ENCODE measurements at places on chromosomes 4 and X. TPM values are rescaled to one million over a fixed set of nuclear protein-coding genes. Genes with fewer than 3 reads are reported as not detected.
A peak's percentile ranks its signal among the peaks of the same experiment; 100 is the strongest.

DNA sequence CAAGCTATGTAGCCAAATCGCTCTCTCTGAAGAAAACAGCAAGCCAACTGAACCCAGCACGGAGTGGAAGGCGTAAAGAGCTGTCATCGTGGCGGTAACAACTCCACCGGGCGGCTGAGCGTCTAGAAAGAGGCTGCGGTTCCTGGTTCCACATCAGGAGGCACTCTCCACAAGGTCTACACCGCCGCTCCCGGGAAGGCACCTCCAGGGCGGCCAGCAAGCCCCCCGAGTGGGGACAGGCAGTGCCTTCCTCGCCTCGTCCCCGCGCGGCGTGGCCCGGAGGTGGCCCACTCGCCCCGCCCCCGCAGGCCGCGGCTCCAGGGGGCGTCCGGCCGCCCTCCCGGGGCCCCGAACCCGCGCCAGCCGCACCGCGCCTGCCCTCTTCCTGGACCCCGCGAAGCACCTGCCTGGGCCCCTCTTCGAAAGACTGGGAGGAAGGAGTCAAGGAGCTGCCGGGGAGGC lies 755 bp downstream of the KLHL8 start:
- DNase-seq = peak; percentile 19

DNA sequence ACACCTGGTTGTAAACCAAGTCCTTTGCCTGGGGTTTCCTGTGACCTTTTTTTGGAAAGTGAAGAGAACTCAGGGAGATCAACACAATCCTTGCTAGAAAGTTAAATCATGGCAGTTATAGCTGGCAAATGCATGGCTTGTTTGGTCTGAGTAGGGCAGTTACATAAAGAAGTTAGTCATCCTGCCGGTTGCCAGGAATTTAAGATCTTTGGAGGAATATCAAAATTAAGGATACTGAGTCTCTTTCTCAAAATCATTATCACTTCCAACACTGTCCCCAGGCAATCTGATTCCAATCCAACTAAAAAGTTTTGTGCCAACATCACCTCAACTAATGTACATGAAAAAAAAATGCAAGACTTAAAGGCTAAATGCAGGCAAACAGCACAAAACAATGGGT lies 40.3 kb downstream of the C4orf54 start:
- DNase-seq = no peak

The ASB11 gene
- 0.17 TPM for total RNA-seq

GRCh38 chr4:112515198-112516065 lies 548 bp downstream of the NEUROG2 start:
- DNase-seq = no peak

- no peak for DNase-seq
These were observed 7.0 kb upstream of the TLR3 start for GRCh38 chr4:186061921-186062320.

The MAGEA1 gene
- total RNA-seq = not detected

The SLC9B1 gene
- 0.52 TPM for total RNA-seq

DNA sequence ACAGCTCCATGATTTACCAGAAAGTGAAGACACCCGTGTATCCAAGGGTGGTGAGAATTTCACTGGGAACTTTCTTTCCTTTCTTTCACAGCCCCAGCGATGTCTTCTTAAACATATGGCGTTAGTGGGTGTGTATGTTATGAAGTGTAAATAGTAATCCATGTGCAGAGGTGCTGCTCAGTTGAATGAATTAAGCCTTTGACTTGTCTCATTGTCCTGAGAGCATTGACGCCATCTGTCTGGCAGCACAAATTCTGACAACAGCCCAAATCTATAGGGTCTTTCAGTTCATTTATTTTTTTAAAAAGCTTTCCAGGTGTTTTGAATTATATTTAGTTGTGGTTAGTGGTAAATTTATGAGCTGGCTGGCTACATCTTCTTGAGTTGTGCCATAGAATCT lies 69.4 kb downstream of the CLCN5 start:
- DNase-seq = no peak

DNA sequence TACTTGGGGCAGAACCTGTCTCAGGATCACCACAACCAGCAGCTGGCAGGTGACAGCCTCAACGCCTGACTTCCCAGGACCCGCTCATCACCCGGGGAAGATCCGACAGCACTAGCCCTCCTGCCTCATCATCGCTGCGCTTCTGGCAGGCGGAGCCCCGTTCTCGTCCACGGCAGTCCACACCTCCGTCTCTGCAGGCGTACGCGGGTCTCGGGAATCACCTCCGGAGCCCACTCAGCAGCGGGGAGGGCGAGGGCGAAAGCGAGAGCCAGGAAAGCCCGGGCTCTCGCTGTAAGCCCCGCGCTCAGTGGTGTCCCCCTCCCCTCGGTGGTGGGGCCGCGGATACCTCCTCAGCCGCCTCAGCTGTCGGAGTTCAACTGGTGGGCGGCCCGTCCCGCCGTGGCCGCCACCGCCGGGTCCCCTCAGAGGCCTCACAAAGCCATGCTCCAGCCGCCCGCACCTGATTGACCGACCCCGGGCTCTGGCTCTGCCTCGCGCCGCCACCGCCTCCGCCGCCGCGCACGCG lies 518 bp upstream of the CNKSR2 start:
- no peak for DNase-seq

The PF4V1 gene
- not detected for total RNA-seq

The ARHGEF6 gene
- total RNA-seq = 11.9 TPM

DNA sequence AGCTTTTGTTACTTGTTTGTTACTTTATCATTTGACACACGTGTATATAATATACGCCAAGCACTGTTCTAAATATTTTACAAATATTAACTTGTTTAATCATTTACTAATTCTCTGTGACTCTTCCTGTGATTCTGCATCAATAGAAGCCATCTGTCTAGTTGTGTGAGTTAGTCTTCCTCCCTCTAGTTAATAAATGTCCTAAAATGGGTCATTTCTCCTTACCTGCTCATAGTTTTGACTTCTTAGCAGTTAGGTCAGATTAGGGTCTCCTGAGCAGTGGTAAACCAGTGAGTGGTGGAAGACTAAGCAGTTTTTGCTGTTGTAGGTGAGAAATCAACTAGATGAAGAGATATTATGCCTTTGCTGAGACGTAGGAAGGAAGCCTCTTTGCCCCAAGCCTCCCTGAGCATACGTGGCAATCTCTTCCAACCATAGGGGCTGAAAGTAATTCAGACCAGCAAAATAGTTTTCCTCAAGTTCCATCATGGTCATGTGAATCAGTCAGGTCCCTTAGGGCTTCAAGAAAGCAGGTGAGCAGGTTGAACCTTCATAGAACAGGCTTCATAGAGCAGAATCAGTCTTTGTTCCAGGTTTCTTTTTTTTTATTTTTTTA lies 38.7 kb upstream of the THOC2 start:
- no peak for DNase-seq

The RGN gene
- 4.1 TPM for total RNA-seq

GRCh38 chr4:148067301-148067916 lies 335.5 kb downstream of the ARHGAP10 start:
- peak; percentile 57 for DNase-seq

- DNase-seq = no peak
These were observed 4.6 kb upstream of the CD99L2 start for GRCh38 chrX:150903110-150903508.

The TRIM75 gene
- total RNA-seq = not detected

- peak; percentile 58 for DNase-seq
These were observed at the start of gene GPR173 for GRCh38 chrX:53048169-53049126. TSS of gene GPR173 (plus strand) at chrX:53048789. CDS start at chrX:53076622, 27,833 bp downstream.

GRCh38 chr4:626201-627091 lies 1.1 kb downstream of the PDE6B start:
- no peak for DNase-seq

- no peak for DNase-seq
These were observed 117.7 kb upstream of the PRPS2 start for GRCh38 chrX:12673487-12673886.

GRCh38 chr4:18111081-18111480 lies 89.5 kb upstream of the LCORL start:
- no peak for DNase-seq

The CXorf65 gene
- total RNA-seq = not detected

- no peak for DNase-seq
These were observed 2.1 kb upstream of the NSG1 start for GRCh38 chr4:4384837-4385236.

- DNase-seq = no peak
These were observed 161.0 kb upstream of the FGF13 start for GRCh38 chrX:138872537-138872936.

DNA sequence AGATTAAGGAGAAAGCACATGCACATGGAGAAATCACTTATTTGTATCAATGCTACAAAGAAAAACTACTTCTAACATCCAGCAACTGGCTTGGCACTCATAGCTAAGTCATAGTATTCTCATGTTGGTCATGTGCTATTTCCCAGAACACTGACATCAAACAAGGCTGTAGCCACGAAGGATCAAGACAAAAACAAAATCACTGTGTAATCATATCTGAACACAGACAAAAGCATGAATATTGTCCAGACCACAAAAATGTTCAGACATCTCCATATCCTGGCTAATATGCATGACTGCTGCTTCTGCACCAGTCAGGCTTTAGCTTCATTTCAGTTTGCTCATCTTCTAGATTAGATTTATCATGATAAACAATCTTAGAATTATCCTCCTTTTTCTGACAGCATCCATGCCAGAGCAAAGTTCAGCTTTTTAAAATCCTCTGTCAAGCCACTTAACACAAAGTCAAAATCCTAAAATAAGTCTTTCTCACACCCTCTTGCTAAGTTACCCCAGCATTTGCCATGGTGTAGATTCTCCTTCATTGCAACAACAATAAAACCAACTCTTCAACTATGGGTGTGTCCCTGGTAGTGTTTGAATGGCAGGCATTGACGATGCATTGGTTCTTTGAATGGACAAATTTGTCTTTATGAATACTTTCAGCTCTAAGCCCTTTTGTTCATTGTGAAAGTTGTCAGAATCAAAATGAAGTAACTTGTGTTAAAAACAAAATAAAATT lies 39.1 kb upstream of the NPFFR2 start:
- no peak for DNase-seq

DNA sequence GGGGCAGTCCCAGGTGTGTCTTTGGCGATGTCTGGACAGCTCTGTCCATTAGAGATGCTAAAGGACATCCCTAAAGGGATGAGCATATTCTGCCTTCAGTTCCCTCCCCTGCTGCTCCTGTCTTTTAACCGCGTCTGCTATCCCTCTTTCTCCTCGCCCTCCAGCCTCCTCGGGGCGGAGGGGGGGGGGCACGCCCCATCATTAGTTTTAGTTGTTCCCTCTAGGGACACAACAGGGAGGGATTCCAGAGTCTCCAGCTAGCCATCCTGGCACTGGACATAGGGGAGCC lies 1.1 kb downstream of the MSL3 start:
- no peak for DNase-seq

- no peak for DNase-seq
These were observed 7.8 kb downstream of the GATB start for GRCh38 chr4:151753056-151753455.

DNA sequence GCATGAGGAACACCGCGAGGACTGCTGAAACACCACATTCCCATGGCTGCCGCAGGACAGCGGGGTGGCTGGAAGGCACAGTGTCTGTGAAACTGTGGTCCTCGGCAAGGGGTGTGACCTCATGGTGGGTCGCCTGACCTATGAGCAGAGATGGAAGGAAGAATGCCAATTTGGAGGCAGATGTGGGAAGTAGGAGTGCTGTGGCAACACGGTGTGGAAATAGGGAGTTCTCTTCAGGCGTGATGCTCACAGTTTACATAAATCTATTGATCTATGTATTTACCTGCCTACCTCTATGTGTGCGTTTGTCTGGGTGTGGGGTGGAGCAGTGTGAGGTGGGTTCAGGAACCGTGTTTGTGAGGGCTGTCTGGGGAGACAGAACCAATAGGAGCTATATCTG lies 62.3 kb upstream of the LSM6 start:
- DNase-seq = no peak

DNA sequence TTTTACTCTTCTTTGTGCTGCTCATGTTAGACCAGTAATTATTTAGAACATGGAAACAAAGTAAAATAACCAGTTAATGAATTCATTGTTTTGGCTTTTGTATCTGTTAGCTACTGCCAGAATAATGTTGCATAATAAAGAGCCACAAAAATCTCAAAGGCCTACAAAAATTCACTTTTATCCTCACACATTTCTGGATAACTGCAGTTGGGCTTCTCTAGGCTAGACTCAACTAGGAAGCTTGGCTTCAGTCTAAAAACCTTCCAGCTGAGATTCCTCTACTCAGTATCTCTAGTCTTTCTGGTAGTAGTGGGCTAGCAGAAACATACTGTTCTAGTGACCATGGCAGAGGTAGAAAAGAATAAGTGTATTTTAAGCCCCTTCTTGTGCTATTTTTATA lies 73.0 kb downstream of the FAT4 start:
- DNase-seq = no peak

GRCh38 chr4:161555689-161556660 lies 607.8 kb downstream of the FSTL5 start:
- no peak for DNase-seq

DNA sequence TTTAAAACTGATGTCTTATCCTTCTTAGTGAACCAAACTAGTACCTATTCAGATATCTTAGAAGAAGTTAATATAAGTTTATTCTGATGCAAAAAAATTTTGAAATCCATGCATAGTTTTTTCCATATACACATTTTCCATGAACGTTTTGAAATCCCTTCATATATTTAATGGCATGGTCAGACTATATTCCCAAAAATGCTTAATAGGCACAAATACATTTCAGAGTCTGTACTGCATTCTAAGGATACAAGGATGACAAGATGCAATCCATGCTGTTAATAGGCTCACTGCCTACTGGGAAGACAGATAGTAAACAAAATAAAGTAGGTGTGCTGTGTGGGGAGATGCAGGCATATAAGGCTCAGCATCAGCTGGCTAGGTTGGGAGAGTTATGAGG lies 33.2 kb downstream of the PROM1 start:
- no peak for DNase-seq

The CD38 gene
- 38.4 TPM for total RNA-seq

The SLIT2 gene
- total RNA-seq = 66.2 TPM

The NPY1R gene
- total RNA-seq = 1.8 TPM

The TRMT2B gene
- total RNA-seq = 19.5 TPM

DNA sequence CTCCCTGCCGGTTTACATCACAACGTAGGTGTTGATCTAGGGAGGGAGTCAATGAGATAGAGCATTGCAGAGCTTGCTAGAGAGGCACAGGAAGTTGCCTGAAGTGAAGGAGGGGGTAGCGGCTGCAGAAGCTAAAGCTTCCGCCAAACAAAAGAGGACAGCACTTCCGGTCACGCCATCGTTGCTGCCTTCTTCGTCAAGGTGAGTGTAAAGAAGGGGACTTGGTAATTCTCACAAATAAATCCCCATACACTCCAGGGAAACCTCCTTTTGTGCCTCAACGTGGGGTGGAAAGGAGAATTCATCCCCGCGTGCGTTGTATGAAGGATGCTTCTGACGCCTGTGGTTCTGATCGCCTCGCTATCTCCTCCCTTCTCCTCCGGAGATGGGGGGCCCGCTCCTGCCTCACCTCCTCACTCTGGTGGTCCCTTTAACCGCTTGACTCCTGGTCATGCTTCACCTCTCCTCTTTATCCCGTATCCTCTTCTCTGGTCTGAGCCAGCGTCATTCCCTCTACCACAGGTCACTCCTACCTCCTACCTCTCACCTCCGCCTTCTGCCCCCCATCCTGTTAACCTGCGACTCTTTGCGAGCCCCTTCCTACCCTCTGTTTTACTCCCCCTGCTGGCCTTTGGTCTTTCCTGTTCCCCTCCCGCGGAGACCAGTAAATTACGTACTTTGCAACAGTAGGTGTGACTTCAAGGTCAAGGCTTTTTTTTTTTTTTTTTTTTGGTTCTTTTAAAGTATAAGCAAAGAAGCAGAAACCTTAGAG lies 59.9 kb downstream of the GSPT2 start:
- peak; percentile 27 for DNase-seq

The FGA gene
- total RNA-seq = 75.6 TPM

The CT45A3 gene
- total RNA-seq = not detected
